Mammary microvascular endothelial cell (primary cell): ENCODE measurements at places on chromosomes 2 and 18. TPM values are rescaled to one million over a fixed set of nuclear protein-coding genes. Genes with fewer than 3 reads are reported as not detected.

Gene STEAP3
- 21.6 and 27.2 TPM in 2 replicates for total RNA-seq

Gene EFHD1
- total RNA-seq = 0.20 TPM in 1 of 2 replicates, not detected in the other

Gene ESPNL
- 0.10 TPM in 1 of 2 replicates, not detected in the other for total RNA-seq

Gene NEU4
- not detected in 2 replicates for total RNA-seq

Gene SERPINB12
- total RNA-seq = not detected in 2 replicates

Gene GALNT1
- total RNA-seq = 101 TPM in 2 replicates

Gene C2orf81
- total RNA-seq = 0.59 and 0.67 TPM in 2 replicates

Gene ZNF397
- total RNA-seq = 1.6 and 2.3 TPM in 2 replicates

Gene CHST9
- not detected in 2 replicates for total RNA-seq

Gene RAB27B
- under 0.01 and 0.25 TPM in 2 replicates for total RNA-seq

Gene RAMP1
- not detected in 2 replicates for total RNA-seq

Gene SAG
- total RNA-seq = not detected in 2 replicates

Gene ANKRD53
- total RNA-seq = 0.73 and 0.79 TPM in 2 replicates

Gene HJURP
- 22.8 and 22.9 TPM in 2 replicates for total RNA-seq

Gene ETAA1
- total RNA-seq = 19.3 and 20.1 TPM in 2 replicates

Gene ARHGAP25
- total RNA-seq = 10.7 and 11.8 TPM in 2 replicates

Gene NR4A2
- total RNA-seq = 0.47 and 0.54 TPM in 2 replicates

Gene LRATD1
- 2.3 and 3.8 TPM in 2 replicates for total RNA-seq

Gene CCL20
- total RNA-seq = 4.6 and 6.5 TPM in 2 replicates
